Central memory CD4-positive, alpha-beta T cell (primary cell): ENCODE measurements at places on chromosomes 1 and 21.

- DNase-seq: no peak
Observed at GRCh38 chr1:68198752-68199151, 33.6 kb downstream of the WLS start.

GRCh38 chr1:180421614-180422013, 80.8 kb downstream of the ACBD6 start:
- no peak for DNase-seq

GRCh38 chr1:81703756-81704463, 96.8 kb upstream of the ADGRL2 start:
- DNase-seq: no peak

- no peak for DNase-seq
Observed at GRCh38 chr1:26158908-26159742, at the start of gene FAM110D. FAM110D (plus strand) TSS chr1:26159079; CDS start chr1:26161292, 2,213 bp downstream.

DNA sequence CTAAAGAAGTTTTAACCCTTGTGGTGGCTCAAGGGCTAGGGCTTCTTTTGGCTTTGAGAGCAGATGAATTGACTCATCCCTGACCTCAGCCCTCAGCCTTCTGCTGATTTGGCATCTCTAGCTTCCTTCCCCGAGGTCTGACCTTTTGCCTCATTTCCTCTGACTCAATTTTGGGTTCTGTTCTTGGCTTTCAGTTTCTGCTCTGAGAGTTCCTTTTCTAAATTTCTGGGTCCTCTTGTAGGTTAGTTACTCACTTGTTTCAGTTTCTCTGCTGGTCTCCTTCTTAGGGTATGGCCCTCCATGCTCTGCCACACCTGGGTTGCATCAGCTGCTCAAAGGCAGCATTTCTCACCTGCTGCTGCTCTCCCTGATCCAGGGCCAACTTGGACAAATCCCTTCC, 19.4 kb downstream of the PDE4B start:
- no peak for DNase-seq

- no peak for DNase-seq
Observed at GRCh38 chr1:90591970-90592356, 125.1 kb downstream of the BARHL2 start.
